Renal pelvis (tissue), 12 donors: ENCODE measurements at places on chromosomes 4 and X. TPM values are rescaled to one million over a fixed set of nuclear protein-coding genes. Genes with fewer than 3 reads are reported as not detected.

Gene TBC1D9
- polyA plus RNA-seq = 54.8 TPM

GRCh38 chrX:96683997-96684338, 674 bp upstream of the DIAPH2 start:
- DNase-seq = no peak

Gene GPR82
- 0.13 TPM for polyA plus RNA-seq

Gene AFF2
- polyA plus RNA-seq = 4.7 TPM

GRCh38 chr4:185793116-185793485, 18.9 kb downstream of the SORBS2 start:
- DNase-seq = no peak

GRCh38 chr4:17385403-17385802, 126.5 kb downstream of the QDPR start:
- DNase-seq = no peak

Gene XAGE1A
- not detected for polyA plus RNA-seq

DNA sequence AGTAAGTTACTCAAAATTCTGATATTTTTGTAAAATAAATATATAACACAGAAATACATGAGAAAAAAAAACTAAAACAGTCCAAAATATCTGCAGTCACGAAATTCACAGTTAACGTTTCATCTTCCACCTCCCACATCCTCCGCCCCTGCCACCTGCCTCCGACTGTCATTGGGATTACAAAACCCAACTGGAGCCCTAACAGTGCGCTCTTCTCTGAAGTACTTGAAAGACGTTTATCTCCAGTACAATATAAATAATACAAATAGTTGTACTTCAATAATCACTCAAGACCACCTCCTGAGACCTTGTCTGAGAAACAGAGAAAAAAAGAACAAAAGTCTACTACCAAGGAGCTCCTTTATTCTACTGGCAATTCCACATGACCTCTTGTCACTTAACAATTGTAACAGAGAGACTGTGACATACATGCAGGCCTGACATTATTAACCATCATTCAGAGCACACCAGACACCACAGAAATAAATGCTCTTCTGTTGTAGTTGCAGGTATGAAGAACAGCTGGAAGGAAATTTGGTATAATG, 280.6 kb downstream of the PPP3CA start:
- DNase-seq = no peak

Gene SUPT20HL1
- not detected for polyA plus RNA-seq

DNA sequence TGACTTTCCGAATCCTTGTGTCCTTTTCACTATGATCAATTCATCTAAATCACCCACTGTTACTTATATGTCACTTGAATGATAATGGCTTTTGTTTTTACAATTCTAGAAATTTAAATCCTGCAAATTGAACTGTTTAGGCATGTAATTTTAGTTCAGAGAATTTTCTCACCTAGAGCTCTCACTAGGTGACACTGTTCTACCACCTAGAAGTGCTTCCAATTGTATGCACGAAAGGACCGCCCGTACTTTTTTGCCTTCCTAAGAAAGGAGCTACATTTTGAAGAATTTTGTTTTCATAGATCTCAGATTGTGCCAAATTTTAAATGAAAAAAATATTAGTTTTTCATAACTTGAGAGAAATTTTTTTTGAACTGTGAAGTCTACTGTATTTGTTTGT, 481.6 kb upstream of the FSTL5 start:
- DNase-seq = peak; percentile 4

DNA sequence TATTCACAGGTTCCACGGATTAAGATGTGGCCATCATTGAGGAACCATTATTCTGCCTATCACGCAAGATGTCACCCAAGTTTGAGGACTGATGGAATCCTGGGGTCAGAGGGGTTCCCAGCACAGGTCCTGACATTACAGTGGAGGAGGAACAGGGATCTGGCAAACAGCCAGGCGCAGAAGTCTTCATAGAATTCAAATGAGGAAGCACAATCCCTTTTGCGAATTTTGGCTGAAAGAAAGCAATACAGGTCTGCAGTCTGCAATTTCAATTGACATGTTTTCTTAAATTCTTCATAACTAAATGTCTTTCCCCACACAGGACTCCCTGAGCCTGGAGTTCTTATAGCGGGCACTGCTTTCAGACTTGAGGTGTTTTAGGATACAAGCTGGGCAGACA, 14.5 kb downstream of the DOCK11 start:
- DNase-seq = no peak
